ENCODE measurements at places on chromosomes 5 and 9.

GRCh38 chr5:101989659-101990058, 306.4 kb downstream of the SLCO4C1 start:
- DNase-seq, result no peak

DNA sequence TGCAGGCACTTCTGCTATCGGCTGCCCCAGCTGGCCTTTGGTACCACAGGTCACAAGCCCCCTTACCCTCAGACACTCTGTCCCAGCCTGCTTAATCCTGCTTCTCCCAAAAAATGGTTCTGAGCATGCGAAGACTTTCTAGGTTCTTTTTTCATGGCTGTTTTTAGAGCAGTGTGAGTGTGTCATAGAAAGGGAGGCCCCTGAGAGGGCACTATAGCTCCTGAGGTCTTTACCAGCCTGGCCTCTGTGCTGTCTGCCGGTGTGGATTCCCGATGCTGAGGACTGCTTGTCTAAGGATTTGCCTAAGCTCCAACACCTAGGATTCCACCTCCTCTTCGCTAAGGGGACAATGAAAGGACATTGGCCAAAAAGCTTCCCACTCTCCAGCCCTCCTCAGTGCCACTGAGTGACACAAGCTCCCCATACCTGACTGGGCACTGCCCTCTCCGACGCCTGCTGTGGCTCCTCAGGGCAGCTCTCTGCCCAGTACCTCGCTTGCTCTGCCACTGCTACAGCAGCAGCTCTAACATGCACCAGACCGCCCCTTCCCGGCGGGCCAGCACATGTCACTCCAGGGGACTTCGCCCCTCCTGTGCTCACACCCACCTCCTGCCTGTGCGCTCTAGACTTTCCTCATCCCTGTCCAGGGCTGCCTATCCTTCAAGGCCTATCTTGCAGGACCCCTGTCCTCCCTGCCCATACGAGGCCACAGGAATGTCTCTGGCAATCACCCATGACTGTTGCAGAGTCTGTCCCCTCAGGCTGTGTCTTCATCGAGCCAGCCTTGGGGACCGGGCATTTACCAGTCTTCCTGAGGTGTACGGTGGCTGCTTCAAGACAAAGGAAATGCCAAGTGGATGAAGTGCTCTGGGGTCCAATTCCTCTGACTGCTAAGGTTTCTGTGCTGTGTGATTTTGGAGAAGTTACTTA, 21.0 kb downstream of the MACROH2A1 start:
- no peak for DNase-seq

DNA sequence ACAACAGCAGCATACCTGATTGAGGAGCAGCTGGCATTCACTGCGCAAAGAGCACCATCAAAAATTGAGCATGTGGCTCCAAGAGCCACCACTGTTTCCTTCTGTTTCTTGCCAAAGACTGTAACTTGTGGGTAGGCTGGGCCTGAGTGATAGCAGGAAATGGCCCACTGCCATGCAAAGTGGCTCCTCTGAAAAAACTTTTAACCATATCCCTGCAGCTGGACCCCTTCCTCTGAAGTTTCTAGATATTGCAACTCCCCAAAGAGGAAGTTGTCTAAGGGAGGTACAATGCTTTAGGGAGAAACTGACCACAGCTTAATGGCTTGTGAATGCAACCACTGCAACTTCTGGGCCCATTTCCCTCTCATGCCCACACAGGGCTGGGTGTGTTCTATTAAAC, 355.4 kb upstream of the PDE4D start:
- DNase-seq, result peak; percentile 97

DNA sequence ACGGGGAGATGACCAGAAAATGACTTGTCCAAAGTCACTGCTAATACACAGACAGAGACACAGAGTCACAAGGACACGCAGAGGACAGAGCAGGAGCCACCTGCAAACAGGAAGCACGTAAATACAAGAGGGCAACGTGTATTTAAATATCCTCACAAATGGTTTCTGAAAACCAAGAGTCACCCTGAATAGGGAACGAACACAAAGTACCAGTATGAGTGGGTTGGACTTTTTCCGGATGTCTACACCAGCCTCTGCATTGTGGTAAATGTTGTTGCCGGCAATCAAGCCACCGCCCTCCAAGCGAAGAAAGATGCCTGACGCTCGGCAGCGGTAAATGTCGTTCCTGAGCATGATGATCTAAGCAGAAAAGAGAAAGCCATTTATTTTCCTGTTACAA, 44.5 kb downstream of the FBXO10 start:
- no peak for DNase-seq

- no peak for DNase-seq
Observed at GRCh38 chr5:154523709-154524108, 45.7 kb upstream of the HAND1 start.

- no peak for DNase-seq
Observed at GRCh38 chr5:92543201-92543600, 1037.8 kb downstream of the NR2F1-AS1 start.

Data from NB4 (cell line).